ENCODE measurements at places on chromosomes 4 and X.
A peak's percentile ranks its signal among the peaks of the same experiment; 100 is the strongest.

DNA sequence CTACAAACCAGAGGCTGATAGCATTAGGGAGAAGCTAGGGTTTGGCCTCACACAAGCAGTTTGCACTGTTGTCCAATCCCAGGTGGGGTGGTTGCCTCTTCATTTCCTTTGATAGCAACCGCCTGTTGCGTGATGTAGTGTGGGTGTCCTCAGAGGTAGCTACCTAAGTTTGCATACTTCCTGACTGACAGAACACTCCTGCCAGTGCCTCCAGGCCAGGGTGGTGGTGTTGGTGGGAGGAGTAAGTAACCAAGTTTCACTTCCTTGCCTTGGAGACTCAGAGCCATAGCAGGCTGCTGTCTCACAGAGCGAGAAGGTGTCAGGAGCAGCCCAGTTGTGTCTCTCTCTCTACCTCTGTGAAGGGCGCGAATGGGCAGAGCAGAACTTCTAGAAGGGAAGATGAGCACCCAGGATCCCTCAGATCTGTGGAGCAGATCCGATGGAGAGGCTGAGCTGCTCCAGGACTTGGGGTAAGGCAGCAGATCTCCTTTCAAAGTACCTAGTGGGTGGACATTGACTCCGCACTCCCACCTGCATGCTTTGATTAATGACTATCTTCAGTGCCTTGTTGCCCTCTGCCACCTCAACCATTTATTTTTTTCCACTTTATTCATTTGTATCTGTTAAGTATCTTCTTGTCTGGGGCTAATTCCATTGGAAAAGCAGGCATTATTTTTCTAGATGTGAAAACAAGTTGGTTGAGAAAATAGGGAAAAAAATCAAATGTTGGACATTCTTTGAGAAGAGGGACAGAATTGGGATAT lies at the start of gene DAPP1:
DAPP1 (plus strand) TSS at position 283 of the 764 bp plus-strand sequence; CDS start at position 370, 87 bp downstream.
- DNase-seq, result no peak

DNA sequence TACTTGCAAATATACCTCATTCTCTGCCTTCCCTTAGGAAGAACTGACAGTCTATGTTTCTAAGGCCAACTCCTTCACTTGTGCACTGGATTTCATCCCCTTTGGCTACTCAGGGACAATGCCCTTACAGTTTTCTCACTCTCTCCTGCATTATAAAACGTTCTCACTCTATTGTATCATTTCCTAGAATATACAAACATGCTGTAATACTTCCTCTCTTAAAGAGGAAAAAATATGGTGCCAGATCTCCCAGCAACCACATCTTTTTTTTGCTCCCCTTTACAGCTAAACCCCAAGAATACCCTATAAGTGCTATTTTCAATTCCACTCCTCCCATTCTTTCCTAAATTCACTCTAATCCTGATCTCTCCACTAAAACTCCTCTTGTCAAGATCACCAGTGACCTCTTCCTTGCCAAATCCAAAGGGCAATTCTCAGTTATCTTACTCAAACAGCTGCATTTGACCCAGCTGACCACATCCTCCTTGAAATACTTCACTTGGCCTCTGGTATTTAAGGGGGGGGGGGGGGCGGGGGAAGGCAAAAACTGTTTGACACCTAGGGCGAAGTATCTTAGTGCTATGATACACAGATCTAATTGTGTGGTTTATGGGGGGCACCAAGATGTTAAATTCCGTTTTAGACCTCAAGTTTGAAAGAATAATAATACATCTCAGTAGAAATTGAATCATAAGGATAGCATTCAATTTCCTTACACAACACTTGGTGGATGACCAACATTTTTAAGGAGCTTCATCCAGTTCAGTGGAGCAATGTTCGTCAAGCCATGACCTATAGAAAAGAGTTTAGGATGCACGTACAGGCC lies 1.6 kb downstream of the RCHY1 start:
- DNase-seq, result peak; percentile 65

DNA sequence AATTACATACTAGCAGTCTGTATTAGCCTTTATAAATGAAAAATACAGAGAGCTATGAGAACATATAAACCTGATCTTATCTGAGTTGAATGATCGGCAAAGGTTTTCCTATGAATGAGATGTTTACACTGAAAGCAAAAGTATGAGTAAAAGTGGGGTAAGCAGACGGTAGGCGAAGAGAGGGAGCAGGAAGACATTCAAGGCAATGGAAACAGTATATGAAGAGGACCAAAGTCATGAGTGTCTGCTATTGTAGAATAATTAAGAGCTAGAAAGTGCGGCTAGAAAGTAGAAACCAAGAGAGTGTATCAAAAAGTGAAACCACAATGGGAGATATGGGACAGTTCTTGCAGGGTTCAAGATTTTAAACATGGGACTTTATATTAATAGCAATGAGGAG lies 67.0 kb upstream of the TMLHE start:
- DNase-seq, result no peak

- DNase-seq, result no peak
These were observed 47.6 kb downstream of the THOC2 start for GRCh38 chrX:123685232-123685631.

DNA sequence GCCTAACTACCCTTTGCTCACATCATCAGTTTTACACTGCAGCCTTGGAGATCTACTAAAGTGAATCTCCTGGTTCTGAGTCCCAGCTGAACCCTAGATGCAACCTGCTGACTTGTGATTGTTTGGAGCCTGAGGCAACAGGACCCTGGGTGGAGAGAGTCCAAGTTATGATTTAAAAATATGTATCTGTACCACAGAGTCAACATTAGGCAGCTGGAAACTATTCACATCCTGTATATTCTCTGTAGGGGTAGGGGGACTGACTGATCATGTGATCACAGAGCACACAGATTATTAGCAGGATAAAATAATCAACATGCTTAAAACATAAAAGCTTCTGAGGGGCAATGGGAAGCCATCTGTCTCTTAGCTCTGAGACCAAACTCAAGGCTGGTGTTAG lies 52.1 kb downstream of the CT47B1 start:
- DNase-seq, result no peak

GRCh38 chr4:138890891-138891570 lies 124.5 kb upstream of the NOCT start:
- no peak for DNase-seq

DNA sequence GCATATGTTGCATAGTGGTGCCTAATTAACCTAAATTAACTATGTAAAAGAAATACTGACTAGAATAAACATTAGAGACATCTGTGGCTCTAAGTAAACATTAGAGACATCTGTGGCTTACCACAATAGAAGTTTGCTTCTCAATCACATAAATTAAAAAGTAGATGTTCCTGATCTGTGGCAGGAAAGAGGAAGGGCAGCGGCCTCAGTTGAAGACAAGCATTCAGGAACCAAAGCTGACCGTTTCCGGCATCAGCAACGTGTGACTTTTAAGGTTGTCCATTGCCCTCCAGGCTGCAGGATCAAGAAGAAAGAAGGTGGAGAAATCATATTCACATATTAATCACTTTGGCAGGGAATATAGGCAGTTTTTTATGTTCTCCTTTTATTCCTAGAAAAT lies 336.3 kb upstream of the TRAM1L1 start:
- DNase-seq, result no peak
